ENCODE measurements at places on chromosomes 12 and 14.

DNA sequence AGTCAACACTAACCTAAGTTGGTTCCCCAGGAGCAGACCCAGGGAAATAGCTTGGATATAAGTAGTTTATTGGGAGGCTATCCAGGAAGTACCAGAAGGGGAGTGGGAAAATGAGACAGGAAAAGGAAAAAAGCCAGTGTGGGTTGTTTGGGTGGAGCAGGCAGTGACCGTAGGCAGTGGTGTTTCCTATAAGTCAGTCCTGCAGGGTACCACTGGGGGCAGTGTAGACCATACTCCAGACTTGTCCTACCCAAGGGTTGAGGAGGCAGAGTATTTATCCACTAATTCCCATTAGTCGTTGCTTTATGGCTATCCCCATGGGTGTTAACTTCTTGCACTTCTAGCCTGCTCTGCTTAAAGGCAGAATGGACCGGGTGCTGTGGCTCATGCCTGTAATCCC is 6.4 kb upstream of the CCDC60 start:
- no peak for DNase-seq

DNA sequence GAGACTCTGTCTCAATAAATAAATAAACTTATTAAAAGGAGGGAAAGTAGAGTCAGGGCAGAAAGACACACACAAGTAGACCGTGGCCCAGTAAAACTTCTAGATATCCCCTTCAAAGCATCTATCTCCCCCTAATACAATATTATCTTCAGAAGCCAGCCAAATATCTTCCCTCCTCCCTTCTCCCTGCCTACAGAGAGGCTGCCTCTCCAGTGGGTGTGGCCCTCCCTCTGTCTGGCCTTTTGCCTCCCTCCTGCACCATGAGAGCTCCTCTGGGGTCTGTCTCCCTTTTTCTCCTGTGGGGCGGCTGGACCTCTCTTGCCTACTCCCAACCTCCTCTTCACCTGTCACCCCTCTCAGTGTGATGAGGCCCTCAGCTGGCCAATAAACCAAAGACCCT is 139.2 kb downstream of the EGLN3 start:
- DNase-seq, result no peak

DNA sequence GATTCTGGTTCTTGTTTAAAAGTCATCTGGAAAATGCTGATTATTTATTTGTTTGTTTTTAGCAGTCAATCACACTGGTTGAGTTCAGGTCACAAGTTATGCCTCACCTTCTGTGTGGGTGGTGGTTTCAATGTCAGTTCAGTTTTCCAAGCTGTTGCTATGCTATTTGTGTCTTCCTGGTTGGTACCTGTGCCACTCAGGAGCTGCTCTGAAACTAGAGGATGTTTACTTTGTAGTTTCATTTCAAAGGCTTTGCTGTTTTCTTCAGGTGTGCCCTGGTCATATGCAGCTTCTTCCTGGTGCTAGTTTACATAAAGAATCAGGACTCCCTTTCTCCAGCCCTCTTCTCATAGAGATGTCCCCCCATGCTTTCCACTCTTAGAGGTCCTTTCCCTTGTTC is 75.7 kb upstream of the PPP4R3A start:
- no peak for DNase-seq

- no peak for DNase-seq
Measured at GRCh38 chr14:103087343-103087835, 3.4 kb downstream of the LBHD2 start.

DNA sequence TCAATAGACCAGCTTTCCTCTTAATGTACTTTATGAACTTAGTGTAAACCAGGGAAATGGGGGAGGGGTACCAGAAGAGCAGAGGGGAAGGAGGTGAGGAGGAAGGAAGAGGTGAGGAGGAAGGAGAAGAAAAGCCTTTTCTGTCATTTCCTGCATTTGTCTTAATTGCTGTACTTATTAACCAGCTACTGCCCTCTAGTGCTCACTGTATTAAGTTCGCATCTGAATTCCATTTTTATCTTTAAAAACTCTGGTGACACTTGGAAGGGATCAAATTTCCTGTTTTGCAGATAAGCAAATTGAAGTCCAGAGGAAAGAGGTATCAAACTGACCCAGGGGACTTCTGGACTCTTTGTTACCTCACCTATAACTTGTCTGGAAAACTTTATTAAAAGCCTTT is 22.2 kb downstream of the MANSC1 start:
- no peak for DNase-seq

GRCh38 chr14:22814941-22815713 is at the start of gene SLC7A7:
SLC7A7 (minus strand) TSS chr14:22815435; CDS start chr14:22813398, 2,037 bp downstream.
- no peak for DNase-seq

- DNase-seq, result no peak
Measured at GRCh38 chr14:52473557-52473956, 78.7 kb downstream of the TXNDC16 start.

GRCh38 chr14:50736932-50737419 is 68.9 kb upstream of the SAV1 start:
- DNase-seq, result peak; percentile 32

DNA sequence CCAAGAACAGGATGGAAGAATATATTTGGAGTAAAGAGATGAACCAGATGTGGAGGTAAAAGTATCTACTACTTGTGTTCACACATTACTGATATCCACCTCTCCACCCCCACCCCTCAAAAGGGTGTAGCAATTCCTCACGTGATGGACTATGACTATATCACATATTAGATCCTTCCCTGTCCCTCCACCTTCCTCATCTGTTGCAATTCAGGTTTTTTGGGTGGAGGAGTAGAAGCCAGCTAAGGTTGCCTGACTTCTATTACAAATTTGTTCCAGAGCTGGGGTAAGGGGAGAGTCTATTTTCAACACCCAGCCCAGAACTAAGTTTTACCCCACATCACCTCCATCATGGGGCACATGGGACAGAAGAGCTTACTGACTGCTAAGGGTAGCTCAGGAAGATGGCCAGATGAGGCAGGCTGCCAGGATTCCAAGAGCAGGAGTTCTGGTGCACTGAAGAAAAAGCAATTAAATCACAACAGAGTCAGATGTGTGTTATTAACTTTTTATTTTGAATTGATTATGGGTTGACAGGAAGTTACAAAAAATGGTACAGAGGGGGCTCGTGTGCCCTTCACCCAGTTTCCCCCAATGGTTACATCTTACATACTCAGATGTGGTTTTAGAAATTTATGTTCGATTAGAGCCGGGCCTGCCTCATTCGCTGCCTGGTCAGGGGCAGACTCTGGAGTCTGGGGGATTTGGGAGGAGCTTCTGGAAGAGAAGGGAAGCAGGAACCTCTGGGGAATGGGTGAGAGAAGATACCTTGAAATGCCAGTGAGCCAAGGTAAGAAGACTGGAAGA is 2.1 kb downstream of the RNASE13 start:
- no peak for DNase-seq

DNA sequence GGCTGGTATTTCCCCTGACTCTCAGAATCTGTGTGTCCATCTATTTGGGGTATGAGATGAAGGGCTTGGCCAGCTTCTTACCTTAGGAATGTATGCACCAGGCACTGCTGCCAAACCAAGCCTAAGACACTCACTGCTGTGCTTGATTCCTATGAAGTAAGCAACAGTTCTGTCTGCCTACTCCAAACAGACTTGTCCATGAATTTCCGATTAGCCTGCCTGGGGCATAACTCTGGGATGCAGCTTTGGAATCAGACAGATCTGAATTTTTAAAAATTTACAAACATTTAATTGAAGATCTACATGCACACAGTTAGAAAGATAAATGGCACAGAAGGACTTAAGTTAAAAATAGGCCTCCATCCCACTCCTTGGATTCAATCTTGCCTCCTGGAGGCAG is 59.5 kb upstream of the JDP2 start:
- no peak for DNase-seq

- DNase-seq, result no peak
Measured at GRCh38 chr14:92832137-92832700, 38.1 kb downstream of the GOLGA5 start.

GRCh38 chr12:2833327-2833726 is 1.5 kb downstream of the NRIP2 start:
- no peak for DNase-seq

DNA sequence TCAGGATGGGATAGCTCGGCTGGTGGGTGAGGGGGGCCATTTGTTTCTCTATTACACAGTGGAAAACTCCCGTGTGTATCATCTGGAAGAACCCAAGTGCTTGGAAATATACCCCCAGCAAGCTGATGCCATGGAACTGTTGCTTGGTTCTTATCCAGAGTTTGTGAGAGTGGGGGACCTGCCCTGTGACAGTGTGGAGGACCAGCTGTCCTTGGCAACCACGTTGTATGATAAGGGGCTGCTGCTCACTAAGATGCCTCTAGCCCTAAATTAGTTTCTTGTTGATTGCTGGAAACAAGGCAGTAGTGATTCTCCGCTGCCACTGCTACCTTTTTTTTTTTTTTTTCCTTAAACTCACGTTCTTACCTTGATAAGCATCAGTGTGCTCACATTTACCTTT is 1.9 kb downstream of the RIOX1 start:
- no peak for DNase-seq

- no peak for DNase-seq
Measured at GRCh38 chr12:58804749-58805148, 115.6 kb downstream of the LRIG3 start.

DNA sequence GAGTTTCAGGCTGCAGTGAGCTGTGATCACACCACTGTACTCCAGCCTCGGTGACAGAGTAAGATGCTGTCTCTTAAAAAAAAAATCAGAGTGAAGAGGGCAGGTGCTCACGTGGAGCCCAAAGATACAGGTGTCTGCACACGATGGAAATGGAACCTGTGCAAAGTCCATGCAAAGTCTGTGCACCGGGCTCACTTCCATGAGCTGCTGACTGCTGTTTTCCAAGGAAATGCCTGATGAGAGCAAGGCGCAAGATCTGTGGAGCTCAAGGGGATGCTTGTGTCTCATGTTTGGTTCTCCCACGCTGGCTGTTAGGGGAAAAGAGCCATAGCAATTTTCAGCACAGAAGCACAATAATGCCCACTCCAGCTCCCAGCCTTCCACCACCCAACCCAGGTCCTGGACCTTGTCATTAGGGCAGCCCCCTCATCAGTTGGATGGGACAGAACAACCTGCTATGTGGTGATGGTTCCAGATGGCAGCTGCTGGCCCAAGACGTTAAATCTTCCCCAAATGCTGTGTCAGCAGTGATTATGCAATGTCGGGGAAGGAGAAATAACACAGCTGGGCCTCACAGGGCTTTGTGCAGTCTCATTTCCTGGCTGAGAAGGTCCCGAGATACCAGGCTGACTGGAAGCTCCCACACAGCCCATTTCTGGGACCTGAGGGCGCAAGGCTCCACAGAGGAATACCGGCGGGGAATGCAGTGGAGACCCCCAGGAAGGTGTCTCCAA is 27.9 kb upstream of the DICER1 start:
- DNase-seq, result no peak

DNA sequence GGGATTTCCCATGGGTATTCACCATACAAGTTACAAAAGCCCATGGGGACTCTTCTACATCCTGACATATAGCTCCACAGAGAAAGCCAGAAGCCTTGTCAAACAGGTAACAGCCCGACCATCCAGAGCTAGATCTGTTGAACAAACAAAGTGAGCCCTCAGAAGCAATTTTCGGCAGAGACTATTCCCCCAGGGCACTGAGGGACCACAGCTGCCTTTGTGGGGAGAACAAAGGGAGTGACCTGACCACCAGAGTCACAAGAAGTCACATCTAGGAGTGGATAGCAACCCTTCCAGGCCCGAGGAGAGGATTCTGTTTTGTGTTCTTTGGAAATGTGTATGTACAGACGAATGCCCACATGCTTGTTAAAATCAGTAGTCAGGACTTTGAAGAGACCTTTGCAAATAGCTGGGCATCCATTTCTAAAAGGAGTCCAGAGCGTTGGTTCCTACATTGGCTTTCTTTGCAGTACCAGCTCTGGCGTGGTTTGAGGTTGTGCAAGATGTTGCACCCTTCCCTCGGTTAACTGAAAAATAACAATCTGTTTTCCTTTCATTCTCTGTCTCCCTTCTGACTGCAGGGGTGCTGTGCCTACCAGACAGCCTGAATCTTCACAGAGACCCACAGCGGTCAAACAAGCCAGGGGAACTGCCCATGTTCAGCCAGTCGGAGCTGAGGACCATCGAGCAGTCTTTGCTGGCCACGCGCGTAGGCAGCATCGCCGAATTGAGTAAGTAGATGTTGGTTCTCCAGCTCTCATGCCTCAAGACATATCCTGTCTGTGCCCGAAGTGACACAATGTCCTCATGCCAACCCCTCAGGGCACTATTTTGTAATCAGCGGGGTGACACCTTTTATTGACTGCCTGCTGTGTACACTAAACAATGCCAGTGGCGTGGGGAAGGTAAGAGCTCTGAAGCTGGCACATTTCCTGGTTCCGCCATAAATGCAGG is 165.4 kb upstream of the PWP1 start:
- DNase-seq, result no peak

DNA sequence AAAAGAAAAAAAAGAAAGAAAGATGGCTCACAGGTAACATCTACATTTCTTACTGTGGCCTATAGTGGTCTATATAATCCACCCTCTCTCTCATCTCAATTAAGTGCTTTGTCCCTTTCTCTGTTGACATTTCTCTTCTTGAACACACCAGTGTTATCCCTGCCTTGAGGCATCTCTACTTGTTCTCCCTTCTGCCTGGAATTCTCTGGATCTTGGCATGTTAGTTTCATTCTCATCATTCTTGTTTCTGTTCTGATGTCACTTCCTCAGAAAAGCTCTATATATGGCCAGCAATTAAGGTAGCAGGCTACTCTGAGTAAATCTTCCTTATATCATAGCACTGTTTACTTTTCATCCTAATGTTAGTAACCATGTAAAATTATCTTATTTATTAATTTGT is 155.7 kb upstream of the PDZRN4 start:
- DNase-seq, result no peak

DNA sequence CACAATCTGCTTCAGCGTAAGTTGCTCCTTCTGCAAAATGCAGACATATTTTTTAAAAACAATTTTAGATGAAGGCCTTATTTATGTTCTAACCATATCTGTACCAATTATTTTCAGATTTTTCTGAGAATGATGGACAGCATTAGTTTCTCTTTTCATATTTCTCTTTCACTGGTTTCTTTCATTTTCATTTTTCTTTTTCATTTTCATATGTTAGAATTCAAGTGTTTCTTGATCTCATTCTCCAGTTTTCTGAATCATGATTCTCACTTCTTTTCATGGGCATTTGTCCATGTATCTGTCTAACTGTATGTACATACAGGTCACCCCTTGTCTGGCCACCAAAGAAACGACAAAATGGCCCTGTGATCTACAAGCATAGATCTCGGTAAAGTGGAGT is 346.6 kb downstream of the NAV3 start:
- DNase-seq, result no peak

DNA sequence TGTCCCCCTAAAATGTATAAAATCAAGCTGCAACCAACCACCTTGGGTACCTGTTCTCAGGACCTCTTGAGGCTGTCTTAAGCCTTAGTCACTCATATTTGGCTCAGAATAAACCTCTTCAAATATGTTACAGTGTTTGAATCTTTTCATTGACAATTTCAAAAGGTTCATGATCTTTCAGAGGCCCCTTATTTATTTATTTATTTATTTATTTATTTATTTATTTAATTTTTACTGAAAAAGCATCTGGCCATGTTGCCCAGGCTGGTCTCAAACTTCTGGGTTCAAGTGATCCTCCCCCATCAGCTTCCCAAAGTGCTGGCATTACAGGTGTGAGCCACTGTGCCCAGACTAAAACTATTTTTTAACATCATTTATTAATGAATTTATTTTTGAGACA is 8.2 kb upstream of the NUDT4 start:
- no peak for DNase-seq
